Esophagus squamous epithelium (tissue), 5 donors: ENCODE measurements at places on chromosomes 3 and 15.

DNA sequence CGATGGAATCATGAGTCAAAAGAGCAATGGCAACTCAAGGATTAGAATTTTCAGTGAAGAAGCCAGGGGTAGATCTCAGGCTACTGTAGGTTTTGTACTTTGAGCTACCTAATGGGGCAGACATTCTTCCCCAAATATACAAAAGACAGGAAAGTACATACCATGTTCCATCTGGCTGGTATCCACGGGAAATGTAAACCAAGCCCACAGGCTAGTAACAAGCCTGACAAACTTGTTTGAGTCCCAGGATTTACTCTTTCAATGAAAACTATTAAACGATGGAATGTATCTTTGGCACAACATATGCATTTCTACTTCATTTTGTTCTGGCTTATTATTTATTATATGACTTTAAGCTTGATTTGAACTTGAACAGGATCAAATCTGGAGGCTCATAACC is 44.2 kb upstream of the GOLIM4 start:
- no peak for DNase-seq

DNA sequence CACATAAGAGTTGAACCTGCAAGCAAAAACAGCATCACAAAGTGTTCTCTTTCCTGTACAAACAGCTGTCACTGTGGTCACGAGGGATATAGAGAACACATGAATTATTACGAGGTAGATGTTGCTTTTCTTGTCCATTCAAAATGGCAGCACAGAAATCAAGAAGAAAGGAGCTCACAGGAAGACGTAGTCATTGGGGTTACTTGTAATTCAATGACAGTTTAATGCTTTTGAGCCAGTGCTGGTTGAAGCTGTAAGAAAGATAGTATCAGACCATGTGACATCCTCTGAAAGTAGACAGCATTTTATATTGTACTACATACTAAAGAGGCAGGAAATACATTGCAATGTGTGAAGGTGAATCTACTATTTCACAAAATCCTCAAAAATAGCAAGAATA is 140.4 kb downstream of the ABI3BP start:
- no peak for DNase-seq

DNA sequence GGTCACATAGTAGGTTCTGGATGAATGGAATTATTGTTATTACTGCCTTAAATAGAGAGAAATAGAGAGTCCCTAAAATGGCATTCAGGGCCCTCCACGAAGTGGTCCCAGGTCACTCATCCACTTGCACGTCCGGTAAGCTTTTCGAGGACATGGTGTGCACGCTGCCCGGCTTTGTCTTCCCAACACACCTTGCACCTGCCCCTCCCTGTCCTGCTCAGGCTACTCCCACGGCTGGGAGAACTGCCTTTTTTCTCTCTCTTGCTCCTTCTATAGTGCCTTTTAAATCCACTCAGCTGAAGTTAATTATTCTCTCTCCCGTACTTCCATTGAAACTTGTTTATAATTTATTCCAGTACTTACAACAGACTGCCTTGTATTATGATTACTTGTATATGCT is 5.6 kb upstream of the DGKG start:
- DNase-seq = no peak

GRCh38 chr3:62795978-62796657 is 79.1 kb downstream of the CADPS start:
- no peak for DNase-seq

- no peak for DNase-seq
These were observed 6.0 kb downstream of the SENP8 start for GRCh38 chr15:72124218-72124617.

GRCh38 chr3:147372525-147373027 is 33.8 kb downstream of the ZIC4 start:
- DNase-seq = no peak

GRCh38 chr3:104180906-104181305 is 1185.8 kb upstream of the ALCAM start:
- DNase-seq = no peak

GRCh38 chr3:53083521-53083920 is 37.6 kb upstream of the SFMBT1 start:
- no peak for DNase-seq

DNA sequence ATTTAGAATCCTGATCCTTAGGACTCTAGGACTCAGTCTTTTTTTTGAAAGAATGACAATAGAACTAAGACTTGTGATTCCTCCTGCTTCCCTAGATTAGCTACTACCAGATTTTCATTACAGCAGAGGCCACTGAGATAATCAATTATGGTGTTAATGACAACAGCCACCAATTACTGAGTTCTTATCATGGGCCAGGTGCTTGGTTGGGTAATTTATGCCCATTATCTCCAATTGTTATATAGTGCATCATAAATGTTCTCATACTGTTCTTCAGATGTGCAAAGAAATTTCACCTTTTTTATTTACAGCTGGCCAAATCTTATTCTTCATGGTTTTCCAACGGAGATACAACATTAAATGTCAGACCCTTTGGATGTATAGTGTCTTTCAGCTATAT is 162.9 kb upstream of the CMC1 start:
- DNase-seq = no peak

DNA sequence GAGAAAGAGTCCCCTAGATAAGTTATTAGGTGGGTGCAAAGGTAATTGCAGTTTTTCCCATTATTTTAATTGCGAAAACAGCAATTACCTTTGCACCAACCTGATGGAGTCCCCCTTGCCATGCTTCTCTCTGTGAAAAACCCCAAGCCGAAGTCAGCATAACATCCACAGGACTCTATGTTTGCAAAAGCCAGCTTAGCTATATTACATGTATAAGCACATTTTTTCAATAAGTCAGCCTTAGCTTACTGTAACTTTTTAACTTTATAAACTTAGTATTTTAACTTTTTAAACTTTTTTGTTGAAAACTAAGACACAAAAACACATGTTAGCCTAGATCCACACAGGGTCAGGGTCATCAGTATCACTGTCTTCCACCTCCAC is 21.4 kb upstream of the MUC20 start:
- DNase-seq = no peak

DNA sequence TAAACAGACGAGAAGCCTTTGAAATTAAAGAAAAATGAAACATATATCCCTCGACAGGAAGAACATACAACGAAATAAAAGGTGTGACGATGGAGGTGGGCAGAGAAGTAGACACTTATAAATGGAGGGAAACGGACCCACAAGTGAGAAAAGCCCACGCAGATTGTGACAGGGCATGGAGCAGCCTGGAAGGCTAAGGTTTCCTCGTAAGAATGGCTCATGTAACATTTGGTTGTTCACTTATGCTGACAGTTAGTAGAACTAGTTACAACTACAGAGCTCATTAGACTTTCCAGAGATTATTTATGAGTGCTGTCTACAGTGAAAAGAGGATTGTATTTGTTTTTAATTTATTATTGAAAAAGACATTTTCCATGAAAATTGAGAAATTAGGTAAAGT is 82.6 kb downstream of the NR1I2 start:
- DNase-seq = no peak

GRCh38 chr15:65819563-65819960 is 27.5 kb upstream of the DENND4A start:
- no peak for DNase-seq

DNA sequence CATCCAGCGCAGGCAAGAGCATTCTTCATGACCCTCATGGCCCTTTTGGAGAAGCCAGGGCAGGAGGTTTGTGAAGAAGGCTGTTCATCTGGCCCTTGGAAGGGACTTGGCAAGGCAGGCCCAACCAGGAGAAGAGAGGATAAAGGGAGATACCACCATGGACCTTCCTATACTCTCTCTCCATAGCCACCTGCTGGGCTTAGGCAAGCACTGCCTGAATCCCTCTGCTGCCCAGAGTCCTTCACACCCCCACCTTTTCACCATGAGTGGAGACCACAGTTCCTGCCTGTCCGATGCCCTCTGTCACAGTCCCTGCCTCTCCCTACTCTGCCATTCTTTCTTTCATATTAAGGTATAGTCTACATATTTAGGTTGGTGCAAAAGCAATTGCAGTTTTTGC is 10.6 kb upstream of the SFMBT1 start:
- no peak for DNase-seq

GRCh38 chr3:24168977-24169376 is 223.9 kb downstream of the NR1D2 start:
- DNase-seq = no peak

GRCh38 chr15:78077053-78077870 is at the start of gene TBC1D2B:
Gene TBC1D2B (minus strand): TSS chr15:78077711. CDS start chr15:78077652, 59 bp downstream.
- DNase-seq = no peak

- DNase-seq = no peak
These were observed 349.4 kb downstream of the CNTN6 start for GRCh38 chr3:1442271-1442670.

GRCh38 chr3:108053067-108053466 is 37.8 kb downstream of the CD47 start:
- no peak for DNase-seq

- DNase-seq = no peak
These were observed 190.7 kb upstream of the CNTN6 start for GRCh38 chr3:901953-902778.
